ENCODE measurements at places on chromosomes 7 and 10. TPM values are rescaled to one million over a fixed set of nuclear protein-coding genes. Genes with fewer than 3 reads are reported as not detected.

Gene ANKRD61
- 0.51 TPM for total RNA-seq

Gene LRRC61
- not detected for total RNA-seq

Gene WASHC2A
- total RNA-seq: 12.8 TPM

Gene GDF2
- not detected for total RNA-seq

Gene LIPM
- total RNA-seq: not detected

Gene STEAP4
- 0.07 TPM for total RNA-seq

Gene ANKRD30A
- total RNA-seq: 0.39 TPM
